NCI-H526 treated with DMSO at 0.1 percent for 48 hours (cell line): ENCODE measurements at places on chromosomes 7 and 10.

DNA sequence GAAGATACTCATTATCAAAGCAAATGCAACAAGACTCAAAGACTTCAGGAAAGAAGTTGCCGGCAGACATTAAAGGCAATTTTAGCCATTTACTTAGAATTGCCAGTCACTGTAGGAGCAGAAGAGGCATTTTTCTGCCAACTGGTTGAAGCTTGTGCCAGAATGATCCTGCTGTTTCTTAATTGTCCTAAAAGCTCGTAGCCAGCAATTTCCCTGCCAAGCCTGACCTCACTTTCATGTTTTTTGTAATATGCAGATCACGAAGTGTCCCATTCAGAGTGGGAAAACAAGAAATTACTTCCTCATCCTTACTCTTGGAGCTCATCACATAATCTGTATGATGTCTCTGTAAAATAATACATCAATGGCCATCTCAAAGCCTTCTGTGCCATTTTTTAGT, 130.9 kb upstream of the ANKRD1 start:
- DNase-seq, result no peak

DNA sequence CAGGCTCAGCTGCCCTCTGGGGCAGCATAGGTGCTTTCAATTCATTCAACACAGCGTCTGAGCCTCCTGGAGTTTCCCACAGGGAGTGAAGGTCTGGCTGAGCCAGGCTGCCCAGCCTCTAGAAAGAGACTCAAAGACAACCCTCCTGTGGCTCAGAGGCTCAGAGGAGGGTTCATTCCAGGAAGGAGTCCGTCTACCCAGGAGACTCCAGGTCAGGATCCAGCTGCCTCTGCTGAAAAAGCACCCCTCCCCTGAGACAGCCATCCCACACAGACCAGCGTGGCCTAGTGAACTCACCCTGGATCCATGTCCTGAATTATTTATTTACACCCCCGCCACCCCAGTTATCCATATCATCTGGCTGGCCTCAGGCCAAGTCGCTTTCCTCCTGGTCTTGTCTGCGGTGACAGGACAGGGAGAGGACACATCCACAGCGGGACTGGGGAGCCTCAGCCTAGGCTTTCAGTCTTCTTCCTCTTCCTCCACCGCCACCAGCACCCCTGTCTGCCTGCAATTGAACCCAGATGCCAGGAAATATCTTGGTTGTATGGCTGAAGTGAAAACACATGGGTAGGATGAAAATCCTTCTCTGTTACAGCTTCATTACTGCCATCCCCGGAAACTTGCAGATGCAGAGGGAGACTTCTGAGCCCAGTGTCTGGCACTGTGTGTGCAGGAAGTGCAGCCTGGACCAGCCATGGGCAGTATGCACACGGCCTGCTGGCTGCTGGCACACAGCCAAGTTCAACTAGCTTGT, 44.0 kb upstream of the COL13A1 start:
- no peak for DNase-seq

DNA sequence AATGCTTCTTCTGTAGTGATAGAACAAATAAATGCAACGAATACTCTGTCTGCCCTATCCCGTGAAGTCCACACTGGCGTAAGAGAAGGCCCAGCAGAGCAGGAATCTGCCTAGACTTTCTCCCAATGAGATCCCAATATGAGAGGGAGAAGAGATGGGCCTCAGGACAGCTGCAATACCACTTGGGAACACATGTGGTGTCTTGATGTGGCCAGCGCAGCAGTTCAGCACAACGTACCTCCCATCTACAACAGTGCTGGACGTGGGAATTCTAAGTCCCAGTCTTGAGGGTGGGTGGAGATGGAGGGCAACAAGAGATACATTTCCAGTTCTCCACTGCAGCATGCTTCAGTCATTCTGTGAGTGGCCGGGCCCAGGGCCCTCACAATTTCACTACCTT, 45.8 kb downstream of the FIGNL1 start:
- DNase-seq, result no peak

- peak; percentile 1 for DNase-seq
Measured at GRCh38 chr10:127196282-127197153, at the start of gene INSYN2A. TSS of gene INSYN2A (minus strand) at chr10:127196591. CDS start at chr10:127176395, 20,196 bp downstream.

- no peak for DNase-seq
Measured at GRCh38 chr7:96931891-96932290, 73.5 kb upstream of the DLX6 start.

DNA sequence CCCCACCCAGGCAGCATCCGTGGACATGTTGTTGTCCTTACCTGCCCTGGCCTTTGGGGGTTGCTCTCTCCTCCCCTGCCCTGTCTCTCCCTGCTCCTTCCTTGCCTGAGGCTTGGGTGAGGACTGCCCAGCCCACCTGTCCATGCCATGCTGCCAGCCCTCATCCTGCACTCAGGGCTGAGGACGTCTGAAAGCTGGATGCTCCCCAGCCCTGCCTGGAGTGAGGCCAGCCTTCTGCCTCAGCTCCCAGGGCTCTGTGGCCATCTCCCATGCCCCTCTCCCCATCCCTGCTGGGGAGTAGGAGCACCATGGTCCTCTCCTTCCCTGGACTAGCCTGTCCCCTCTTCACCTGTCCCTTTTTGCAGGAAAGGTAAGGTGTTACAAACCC, 68.4 kb downstream of the RAMP3 start:
- no peak for DNase-seq

DNA sequence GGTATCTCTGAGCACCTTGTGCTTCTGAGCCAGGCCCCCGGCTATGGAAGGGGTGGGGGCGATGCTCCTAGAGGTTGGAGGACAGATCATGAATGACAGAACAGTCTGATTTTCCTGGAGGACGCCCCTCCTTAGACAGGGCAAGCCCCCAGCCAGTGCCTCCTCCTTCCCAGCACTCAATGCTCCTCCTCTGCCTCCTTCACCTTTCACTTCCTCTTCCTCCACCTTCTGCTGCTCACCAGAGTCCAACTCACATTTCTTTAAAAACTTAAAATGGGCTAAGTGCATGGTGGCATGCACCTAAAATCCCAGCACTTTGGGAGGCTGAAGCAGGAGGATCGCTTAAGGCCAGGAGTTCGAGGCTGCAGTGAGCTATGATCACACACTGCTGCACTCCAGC, 71.1 kb upstream of the CUX1 start:
- no peak for DNase-seq

DNA sequence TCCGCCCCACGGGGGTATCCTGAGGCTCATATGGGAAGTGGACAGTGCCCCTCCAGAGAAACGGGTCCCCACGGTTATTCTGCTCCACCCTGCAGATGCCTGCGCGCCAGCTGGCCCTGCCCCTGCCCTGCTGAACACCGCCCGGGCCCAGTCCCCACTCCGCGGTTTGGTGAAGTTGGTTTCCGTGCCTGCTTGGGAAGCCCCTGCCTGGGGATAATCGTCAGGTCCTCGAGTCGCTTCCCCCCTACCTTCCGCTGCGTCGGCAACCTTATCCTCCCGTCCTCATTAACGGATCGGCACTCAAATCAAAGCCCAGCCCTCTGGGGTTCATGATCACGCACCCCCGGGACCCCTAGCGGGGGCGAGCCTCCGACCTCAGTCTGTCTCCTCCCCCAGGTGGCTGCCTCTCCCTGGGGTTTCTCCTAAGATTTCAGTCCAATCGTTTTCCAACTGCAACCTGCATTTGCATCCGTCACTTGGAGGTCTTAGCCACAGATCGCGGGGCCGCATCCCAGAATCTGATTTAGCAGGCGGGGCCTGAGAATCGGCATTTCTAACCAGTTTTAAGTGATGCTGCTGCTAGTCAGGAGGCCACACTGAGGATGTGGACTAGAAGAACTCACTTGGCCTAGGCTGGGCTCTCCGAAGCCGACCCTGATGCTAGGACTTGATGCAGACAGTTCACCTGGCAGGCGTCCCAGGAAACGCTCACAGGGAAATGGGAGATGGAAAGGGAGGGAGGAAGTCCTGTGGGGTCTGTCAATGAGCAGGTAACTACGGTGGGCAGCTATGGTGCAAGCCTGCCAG, 27.6 kb downstream of the WDR86 start:
- no peak for DNase-seq

DNA sequence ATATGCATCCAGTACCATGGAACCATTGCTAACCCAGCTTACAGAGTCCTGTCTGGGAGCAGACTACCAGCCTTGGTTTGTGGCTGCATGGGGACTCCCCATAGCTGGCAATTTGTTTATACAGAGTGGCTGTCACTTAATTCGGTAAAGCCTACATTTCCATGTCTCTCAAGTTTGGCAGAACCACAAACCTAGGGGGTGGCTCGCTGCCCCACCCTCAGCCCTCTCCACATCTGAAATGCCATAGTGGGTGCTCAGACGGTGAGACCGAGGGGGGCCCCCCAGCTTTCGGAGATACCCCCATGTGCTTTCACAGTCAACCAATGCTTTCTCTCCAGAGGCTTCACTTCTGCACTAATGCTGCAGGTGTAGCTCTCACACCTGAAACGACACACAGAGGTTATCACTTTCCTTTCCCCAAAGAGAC, 75.5 kb upstream of the KAT6B start:
- no peak for DNase-seq

- no peak for DNase-seq
Measured at GRCh38 chr10:19658131-19658530, 158.1 kb upstream of the PLXDC2 start.
